ENCODE measurements at places on chromosomes 7 and 10.

DNA sequence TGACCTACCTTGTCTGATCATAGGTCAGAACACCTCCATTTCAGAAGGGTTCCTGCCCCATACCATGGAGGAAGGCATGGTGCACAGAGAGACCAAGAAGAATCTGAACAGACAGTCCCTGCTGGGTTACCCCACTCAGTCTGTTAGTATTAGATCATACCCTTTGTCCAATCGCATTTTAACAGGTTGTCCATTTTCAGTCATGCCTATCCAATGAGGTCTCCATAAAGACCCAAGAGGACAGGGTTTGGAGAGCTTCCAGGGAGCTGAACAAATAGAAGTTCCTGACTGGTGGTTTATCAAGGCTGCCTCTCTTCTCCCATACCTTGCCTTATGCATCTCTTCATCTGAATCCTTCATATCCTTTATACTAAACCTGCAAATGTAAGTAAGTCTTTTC lies 21.2 kb upstream of the SLC16A12 start:
- no peak for DNase-seq

DNA sequence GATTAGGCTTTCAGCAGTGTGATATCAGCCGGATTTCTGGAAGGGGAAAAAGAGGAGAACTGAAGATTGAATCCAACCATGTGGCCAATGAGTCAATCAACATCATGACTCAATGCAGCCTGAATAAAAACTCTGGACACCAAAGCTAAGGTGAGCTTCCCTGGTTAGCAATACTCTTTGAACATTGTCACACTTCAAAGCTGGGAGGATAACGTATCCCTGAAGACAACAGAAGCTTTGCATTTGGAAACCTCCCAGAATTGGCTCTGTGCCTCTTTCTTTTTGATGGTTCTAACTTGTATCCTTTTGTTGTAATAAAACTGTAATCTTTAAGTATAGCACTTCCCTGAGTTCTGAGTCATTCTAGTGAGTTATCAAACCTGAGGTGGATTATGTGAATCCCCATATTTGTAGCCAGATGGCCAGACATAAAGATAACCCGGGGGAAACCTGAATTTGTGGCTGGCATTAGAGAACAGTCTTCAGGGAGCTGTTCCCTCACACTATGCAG lies 284.4 kb downstream of the IPMK start:
- DNase-seq = no peak

- DNase-seq = no peak
Measured at GRCh38 chr10:107418085-107418806, 253.7 kb upstream of the SORCS1 start.

DNA sequence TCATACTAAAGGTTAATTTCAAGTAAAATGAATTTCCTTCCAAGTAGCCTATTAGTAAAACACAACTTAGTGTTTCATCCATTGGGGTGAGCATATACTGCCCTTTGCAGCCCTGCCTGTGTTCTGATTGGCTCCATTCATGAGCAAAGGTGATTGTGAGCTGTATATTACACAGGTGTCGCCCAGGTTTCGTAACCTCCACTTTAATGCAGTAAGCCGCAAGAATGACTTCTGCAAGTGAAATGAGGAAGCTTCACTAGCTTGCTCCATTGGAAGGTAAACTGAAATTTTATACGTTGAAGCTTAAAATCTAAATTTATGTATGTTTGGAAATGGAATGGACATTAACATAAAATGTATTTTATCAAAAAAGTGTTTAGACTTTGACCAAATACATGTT lies 24.4 kb downstream of the MTURN start:
- no peak for DNase-seq

DNA sequence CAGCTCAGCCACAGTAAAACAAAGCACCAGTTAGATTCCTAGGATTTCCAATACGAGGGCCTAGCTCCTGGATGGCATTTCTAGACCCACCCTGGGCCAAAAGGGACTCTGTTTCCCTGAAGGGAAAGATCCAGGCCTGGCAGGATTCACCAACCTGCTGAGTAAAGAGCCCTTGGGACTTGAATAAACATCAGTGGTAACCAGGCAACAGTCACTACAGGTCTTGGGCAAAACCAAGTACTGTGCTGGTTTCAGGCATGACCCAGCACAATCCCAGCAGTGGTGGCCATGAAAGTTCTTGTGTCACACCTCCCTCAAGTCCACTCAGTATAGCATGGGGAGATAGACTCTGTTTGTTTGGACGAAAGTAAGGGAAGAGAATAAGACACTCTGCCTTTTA lies 31.0 kb upstream of the STARD3NL start:
- DNase-seq = no peak

DNA sequence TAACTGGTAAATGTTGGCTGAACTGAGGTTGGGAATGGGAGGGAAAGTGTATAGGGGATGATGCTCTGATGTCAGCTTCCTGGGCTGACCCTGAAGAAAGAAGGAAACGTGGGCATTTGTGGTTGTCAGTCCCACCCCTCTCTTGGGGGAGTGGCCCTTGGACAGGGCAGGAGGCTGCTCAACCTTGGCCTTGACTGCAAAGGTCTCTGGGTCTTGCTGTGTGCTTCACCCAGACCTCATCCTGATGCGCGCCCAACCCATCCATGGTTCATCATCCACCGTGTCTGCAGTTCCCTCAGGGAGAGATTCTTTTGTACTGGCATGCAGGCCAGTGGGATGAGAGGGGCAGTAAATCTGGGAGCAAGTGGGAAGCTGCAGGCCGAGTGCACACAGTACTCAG lies 4.7 kb upstream of the ZYX start:
- no peak for DNase-seq

- DNase-seq = no peak
Measured at GRCh38 chr7:70736715-70737460, 395.1 kb upstream of the GALNT17 start.

DNA sequence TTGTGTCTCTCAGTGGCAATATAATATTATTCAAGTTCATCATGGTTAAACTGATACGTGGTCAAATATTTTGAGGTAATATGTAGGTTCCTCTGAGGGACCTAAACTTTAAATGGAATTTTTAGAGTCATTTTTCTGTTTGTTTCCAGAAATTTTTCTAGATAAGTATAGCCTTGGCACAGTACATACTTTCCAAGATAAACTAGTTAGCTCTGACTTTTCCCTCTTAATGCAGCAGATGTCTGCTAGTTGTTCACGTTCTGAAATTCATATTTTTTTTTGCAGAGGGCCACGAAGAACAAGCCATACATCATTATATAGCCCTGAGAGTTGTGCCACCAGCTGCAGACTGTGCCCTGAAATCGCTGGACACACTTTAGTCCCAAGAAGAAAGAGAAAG lies 61.6 kb downstream of the A1CF start:
- DNase-seq = no peak

DNA sequence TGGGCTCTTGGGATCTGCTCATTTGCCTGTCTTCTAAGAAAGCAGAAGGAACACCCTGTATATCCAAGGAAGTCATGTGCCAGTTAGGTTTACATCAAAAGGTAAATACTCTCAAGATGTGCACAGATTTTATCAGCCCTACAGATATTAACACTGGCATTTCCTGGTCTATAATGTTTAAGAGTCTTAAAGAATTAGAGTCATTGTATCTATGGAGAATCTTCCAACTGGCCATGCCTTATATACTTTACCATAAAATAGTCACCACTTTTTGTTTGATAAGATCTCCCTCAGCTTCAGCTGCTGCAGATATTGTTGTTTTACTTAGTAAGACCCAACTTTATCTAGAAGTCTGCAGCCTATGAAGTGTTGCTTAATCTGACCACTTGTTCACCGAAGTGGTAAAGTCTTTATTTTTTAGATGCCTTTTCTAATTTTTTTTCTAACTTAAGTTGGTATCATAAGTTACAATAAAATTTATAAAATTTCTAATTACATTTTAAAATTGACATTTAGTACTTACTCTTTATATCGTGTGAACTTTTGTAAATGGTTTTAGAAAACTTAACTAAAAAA lies 58.5 kb downstream of the CPED1 start:
- no peak for DNase-seq
